Effector CD4-positive, alpha-beta T cell (primary cell): ENCODE measurements at places on chromosomes 12 and 14.

DNA sequence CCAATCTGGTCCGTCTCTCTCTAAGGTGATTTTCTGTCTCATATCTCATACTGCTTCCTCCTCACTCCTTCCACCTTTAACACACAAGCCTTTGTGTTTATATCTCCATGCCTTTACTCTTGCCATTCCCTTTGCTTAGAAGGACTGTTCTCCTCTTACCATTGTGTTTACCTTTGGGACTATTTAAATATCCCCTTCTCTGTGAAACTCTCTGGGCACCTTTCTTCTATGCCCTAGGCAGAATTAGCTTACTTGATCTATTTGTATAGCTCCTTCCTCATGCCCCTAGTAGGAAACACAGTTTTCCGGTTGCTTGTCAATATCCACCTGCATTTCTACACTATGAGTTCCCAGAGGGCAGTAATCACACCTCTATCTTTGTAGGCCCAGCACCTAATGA is 3.9 kb upstream of the AMHR2 start:
- no peak for DNase-seq

DNA sequence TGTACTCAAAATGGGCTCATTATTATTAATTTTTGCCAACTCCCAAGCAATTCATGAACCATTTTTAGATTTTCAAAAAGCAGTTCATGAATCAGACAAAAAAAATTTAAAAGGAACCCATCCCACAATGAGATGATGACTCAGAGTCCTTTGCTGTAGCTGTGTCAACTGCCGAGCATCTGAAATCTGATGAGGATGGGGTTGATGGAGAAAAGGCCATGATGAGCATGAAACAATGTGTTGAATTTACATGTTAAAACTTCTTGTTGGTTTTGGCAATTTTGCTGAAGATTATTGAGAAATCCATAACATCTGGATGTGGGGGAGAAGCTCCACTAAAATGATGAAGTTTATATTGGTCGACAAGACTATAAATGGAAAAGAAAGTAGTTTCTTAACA is 378.0 kb downstream of the FOXG1 start:
- no peak for DNase-seq

DNA sequence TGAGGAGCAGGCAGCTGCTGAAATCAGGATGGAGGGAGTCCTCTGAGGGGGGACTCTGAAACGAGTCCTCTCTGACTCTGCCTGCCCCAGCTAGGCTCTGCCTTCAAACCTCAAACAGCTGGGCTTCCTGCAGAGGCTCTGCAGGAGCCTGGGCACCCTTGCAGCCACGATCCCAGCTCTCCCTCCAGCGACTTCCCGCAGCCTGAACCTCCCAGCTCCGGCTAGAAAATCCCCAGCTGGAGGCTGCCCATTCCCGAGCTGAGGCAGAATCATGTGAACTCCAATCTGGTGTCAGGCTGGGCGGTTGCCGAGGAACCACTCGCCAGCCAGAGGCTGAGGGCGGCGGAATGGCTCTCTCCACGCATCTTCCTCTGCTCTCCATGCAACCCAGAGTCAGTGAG is at the start of gene GPR68:
Gene GPR68, minus strand, starts transcription at position 204 of the 401 bp plus-strand sequence. CDS start 9,654 bp downstream, outside the sequence.
- peak; percentile 24 for DNase-seq

GRCh38 chr14:94113073-94113472 is 2.5 kb downstream of the IFI27 start:
- DNase-seq: no peak

GRCh38 chr14:103021684-103022001 is 35.7 kb downstream of the CDC42BPB start:
- DNase-seq: no peak

DNA sequence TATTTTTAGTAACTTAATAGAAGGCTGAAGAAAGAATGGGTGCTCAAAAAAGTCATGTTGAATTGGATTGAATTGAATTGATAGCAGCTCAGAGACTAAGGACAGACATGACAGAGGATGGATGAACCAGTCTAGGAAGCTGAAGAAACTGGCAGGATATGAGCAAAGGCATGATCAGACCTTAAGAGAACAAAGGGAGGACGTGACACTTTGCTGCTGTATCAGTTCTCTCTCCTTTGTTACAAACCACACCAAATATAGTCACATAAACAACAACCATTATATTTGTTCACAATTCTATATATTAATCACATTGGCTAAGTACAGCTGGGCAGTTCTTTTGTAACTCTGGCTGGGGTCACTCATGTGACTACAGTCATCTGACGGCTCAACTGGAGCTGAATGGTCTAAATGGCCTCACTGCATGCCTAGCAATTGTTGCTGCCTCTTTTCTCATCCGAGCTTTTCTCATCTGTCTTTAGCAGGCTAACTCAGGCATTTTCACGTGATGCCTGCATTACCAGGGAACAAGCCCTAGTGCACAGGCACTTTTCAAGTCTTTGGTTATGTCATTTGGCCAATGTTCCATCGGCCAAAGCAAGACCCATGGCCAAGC is 355.0 kb downstream of the ETNK1 start:
- DNase-seq: no peak

GRCh38 chr14:75048101-75048500 is 3.2 kb downstream of the MLH3 start:
- DNase-seq: no peak
